Effector CD4-positive, alpha-beta T cell (primary cell): ENCODE measurements at places on chromosomes 13 and 19.

- no peak for DNase-seq
Observed at GRCh38 chr19:18098891-18099622, 1.5 kb downstream of the MAST3 start.

- DNase-seq, result peak; percentile 74
Observed at GRCh38 chr19:13093407-13094105, 9.1 kb downstream of the LYL1 start.

DNA sequence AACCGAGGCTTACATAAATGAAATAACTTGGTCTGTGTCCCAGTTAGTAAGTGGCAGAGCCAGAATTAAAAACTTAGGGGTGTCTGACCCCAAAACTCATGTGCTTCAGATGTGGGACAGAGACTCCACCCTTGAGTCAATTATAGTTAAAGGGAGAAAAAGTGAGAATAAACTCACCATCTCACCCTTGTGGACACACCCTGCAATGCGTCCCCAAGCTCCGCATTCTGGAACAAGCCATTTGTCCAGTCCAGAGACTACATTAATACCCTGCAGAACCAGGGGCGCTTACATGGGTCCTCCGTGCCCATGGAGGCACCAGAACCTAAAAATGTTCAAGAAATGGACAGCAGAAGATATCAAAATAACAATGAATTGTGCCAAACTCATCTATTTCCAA, 207.0 kb upstream of the ZNF507 start:
- no peak for DNase-seq

- DNase-seq, result no peak
Observed at GRCh38 chr13:35630551-35631275, 154.2 kb upstream of the MAB21L1 start.

- DNase-seq, result no peak
Observed at GRCh38 chr19:38561658-38562057, 56.1 kb downstream of the MAP4K1 start.

DNA sequence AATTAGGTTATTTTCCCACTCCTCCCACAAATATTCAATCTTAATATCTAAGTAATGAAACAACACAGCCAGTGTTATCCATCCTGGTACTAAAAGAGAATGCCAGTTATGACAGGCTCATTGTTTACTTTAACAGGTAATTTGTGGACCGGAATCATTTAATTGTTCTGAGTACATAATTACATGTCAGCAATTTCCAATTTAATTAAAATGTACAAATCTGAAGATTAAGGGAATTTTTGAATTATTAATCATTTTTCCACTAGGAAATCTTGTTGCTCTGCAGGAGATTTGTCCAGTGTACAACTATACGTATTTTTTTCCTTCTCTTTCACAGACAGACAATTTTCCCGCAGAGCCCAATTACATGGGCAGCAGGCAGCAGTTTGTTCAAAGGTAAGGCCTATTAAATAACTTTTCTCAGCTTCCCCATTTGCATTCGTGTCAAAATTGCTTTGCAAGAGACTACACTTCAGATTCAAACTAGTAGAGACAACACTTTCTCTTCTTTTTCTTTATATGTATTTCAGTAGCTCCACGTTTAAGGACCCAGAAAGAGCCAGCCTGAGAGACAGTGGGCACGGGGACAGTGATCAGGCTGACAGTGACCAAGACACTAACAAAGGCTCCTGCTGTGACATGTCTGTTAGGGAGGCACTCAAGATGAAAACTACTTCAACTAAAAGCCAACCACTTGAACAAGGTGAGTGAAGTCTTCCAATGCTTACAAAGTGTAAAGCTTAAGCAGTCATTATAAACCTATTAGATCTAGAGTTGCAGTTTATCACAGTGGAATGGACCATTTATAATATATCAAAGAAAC, 34.8 kb downstream of the PCDH17 start:
- no peak for DNase-seq

- no peak for DNase-seq
Observed at GRCh38 chr19:46629546-46630025, 4.7 kb upstream of the PTGIR start.

DNA sequence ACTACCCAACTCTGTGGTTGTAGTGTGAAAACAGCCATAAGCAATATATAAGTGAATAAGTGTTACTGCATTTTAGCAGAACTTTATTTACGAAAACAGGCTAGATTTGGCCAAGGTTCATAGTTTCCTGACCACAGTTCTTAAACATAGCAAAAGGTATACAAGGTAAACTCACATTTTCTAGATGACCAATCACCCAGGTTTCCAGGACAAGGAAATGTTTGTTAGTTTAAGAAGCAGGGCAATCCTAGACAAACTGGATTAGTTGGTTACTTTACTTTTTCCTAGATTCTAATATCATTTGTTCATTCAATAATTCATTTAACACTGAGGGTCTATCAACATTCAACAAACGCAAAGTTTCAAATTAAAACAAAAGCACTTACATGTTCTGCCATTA, 201.7 kb downstream of the SPRY2 start:
- no peak for DNase-seq

- no peak for DNase-seq
Observed at GRCh38 chr13:97266772-97267417, 44.8 kb downstream of the MBNL2 start.

DNA sequence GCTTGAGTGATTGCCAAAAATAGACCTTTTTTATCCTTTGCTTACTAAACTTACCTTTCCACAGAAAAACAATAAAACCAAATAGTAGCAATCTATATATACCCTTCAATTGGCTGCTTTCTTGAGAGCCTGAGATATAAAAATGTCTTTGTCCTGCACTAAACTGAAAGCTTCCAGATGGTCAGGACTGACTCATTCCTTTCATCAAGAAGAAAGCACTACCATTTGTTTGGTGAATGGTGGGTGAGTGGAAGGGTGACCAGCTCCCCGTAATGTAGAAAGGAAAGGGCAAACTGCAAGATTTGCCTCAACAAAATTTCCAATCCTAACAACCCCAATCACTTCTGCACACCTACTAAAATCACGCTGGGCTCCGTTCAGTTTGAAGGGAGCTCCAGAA, 67.8 kb downstream of the SACS start:
- DNase-seq, result no peak

- DNase-seq, result no peak
Observed at GRCh38 chr19:30172613-30173242, 199.5 kb upstream of the ZNF536 start.

DNA sequence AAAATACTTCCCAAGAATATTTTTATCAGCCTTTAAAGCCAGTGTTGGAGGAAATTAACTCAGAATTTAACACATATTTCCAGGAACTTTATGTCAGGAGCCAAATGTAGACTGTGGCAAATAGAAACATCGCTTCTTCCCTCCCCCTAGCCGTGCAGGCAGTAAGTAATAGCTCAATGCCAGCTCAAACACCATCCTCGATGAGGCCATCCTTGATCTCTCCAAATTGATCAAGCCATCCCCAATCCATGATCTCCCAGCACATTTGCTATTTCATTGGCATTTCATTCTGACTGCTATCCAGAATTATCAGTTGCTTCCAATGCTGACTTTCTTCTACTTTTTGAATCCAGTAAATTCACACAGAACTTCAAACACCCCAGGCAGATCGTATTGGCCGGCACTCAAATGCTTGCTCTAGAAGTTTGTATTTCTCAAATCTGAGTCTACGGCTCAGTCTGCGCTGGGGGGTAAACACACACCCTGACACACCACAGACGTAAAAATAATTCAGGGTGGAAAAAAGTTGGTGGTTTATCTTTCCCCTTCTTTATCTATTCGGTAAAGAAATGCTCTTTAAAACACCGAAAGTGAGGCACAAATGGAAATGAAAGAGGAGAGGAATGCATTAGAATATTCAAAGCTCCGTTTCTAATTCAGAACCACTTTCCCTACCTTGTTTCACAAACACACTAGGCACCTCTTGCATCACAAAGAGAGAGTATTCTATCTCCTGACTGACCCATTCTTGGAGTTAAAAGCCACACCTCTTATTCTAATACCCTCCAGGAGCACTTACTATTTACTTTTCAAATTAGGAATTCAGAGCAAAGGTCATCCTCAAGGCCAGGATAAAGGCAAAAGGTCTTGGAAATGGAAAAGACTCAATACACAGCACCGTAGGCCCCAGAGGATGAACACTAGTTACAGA, 991 bp downstream of the OBI1 start:
- no peak for DNase-seq

DNA sequence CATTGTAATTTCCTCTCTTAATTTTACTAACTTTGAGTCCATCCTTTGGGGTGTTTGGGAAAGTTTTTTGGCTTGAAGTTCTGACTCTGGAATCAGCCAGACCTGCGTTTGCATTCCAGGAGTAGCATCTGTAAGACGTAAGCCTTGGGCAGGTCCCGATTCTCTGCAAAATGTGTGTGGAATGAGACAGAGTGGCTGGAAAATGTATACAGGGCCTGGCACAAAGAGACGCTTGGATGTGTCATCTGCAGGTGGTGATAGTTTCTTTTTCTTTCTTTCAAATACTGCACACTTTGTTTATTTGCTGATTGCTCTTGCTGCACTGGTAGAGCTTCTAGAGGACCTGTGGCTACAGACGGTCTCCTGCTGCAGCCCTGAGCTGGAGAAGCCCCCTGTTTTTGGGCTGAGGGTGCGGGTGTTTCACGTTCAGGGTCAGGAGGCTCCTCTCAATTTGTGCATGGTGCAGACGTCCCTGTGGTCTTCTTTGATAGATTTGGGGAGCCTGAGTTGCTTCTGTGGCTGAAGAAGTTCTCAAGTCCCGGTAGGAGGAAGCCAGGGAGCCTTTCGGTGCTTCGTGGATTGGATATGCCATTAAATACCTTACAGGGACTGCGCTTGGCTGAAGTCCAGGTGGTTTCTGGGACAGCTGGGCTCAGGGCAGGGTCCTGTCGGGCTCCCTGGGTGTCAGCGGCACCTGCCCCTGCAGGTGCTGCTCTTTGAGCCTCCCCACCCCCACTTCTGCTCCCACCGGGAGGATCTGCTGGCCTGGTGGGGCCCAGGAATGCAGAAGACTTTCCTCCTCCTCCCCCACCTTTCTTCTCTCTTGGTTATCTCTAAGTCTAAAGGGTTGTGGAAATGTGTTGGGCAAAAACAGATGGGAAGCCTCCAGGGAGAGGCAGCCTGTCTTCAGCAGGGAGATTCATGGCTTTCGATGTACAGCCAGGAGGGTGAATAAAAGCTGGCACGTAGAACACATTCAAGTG, 44.0 kb upstream of the GAS6 start:
- no peak for DNase-seq

- no peak for DNase-seq
Observed at GRCh38 chr13:20140487-20140886, 20.4 kb downstream of the GJA3 start.

DNA sequence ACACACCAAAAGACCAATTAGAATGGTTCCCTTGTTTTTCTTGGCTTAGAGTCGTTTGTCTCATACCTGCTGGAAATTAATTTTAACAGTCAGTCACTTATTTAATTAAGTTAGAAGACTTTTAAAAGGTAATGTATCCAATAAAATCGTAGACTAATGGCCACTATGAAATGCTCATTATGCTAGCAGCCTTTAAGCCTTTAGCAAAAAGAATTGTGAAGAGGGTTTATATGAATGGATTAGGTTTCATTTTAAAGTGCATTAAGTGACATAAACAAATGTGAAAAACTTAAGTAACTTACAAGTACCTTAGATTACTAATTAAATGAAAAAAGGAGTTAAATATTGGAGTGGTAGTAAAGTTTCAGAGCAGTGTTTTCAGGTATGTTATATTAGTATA, 139.6 kb downstream of the RXFP2 start:
- DNase-seq, result no peak

DNA sequence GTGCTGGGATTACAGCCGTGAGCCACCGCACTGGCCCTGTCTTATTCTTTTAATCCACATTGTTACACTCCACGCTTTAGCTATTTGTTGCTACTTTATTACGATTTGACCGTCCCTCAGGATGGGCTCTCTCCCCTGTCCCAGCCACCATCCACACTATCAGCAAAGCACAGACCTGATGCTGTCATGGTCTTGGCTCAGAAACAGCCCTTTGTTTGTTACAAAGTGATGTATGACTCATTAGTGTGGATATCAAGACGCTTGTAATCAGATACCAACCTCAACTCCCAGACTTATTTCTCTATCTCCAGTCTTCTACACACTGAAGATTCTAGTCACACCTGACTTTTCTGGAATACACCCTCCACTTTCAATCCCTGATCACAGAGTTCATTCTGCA, 84.6 kb upstream of the FREM2 start:
- DNase-seq, result no peak

DNA sequence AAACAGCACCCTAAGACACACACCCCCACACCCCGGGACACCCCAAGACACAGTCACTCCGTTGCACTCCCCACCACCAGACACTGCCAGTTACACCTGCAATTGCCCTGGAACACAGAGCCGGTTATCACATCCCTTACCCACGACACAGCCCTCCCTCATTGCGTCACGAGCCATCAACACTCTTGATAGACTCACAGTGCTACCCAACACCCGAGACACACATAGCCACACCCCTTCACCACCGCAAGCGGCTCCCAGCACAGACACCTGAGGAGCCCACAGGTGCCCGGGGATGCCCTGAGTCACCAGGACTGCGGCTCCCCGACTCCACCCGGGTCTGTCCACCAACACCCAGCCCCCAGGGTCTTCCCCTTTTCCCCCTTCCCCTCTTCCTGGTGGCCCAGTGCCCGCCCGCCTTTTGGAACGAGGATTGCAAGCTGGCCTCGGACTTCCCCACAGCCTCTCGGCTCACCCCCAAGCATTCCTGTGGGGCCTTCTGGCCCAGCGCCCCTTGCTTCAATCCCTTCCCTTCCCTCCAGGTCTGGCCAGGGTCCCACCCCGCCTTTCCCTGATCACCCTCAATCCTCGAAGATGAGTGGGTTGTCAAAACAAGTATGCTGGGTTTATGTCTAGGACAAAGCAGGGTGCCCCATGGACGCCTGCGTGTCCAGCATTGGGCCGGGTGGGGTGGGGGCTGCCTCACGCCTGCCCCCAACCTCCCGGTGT, 1.7 kb upstream of the PTGER1 start:
- no peak for DNase-seq

DNA sequence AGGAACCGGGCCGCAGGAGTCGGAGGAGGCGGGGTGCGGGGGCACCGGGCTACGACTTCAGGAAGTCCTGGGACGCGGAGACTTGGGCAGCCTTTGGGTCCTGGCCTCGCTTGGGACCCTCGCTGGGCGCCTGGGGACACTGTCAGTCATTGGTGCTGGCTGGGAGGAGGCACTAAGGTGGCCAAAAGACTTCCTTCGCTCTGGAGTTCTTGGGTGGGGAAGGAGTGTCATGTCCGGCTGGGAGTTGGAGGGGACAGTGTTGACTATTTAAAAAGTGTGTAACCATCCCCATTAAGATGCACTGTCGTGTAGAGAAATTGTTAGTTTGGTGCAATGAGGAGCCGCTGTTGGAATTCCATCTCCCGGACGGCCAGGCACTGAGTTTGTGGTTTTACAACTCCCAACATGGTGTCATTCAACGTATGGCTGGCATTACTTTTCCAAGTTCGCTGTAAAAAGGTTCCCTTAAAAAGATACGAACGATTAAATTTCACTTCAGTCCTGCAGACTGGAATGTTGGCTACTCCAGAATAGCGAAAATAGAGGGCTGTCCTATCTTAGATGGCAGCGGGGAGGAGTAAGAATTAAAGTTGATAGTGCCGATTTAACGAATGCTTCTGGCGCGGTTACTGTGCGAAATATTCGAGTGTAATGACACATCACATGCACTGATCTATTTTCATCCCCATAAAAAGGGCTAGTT, 776 bp downstream of the DNAJC3 start:
- no peak for DNase-seq
